ENCODE measurements at places on chromosomes 16 and 17.

DNA sequence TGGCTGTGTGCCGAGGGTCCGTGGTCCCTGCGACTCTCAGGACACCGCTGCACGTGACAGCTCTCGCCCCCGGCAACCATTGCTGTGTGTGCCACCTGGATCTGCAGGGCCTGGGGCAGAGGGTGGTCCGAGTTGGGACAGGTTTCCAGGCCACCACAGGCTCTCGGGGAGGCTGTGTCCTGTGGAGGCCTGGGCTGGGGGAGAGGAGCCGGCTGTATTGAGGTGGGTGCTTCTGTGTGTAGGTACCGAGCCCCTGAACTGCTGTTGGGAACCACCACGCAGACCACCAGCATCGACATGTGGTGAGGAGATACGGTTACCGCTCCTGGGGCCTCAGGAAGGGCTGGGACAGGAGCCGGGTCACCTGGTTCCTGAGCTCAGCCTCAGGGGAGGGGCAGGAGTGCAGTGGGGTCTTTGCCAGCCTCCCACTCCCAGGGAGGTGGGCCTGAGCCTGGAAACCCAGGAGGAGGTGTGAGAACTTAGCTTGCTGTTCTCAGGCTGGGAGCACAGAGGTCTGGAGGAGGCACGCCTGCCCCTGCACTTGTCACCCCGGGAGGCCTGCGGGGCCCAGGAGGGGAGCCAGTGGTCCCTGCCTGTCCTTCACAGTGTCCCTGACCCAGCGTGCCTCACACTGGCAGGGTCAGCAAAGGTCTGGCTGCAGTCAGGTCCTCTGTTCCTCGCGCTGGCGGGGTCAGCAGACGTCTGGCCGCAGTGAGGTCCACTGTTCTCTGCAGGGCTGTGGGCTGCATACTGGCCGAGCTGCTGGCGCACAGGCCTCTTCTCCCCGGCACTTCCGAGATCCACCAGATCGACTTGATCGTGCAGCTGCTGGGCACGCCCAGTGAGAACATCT is 7.3 kb downstream of the SPATA2L start:
- no peak for DNase-seq

DNA sequence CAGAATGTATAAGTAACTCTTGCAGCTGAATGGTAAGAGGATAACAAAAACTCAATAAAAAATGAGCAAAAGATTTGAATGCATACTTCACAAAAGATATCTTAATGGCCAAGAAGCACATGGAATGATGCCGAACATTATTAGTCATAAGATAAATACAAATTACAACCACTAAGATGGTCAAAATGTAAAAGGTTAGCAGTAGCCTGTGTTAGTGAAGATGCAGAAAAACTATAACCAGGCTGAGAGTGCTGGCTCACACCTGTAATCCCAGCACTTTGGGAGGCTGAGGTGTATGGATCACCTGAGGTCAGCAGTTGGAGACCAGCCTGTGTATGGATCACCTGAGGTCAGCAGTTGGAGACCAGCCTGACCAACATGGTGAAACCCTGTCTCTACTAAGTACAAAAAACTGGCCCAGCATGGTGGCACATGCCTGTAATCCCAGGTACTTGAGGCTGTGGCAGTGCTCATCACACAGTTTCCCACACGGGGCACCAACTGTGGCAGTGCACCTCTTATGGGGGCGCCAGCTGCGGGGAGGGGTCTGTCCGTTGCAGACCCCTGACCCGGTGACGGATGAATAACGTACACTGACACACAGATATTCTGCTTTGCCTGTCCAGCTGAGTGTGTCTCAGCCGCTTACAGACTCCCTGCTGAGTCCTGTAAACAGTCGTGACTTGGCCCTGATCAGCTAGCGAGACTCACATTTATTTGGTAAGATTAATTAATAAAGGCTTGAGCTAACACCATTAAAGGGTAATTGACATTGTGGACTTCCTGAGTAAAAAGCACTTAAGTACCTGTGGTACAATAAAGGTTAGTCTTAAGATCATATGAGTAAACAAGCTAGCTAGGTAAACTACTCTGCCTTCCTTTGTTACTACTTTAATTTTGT is 45.7 kb upstream of the FAM20A start:
- DNase-seq, result no peak

DNA sequence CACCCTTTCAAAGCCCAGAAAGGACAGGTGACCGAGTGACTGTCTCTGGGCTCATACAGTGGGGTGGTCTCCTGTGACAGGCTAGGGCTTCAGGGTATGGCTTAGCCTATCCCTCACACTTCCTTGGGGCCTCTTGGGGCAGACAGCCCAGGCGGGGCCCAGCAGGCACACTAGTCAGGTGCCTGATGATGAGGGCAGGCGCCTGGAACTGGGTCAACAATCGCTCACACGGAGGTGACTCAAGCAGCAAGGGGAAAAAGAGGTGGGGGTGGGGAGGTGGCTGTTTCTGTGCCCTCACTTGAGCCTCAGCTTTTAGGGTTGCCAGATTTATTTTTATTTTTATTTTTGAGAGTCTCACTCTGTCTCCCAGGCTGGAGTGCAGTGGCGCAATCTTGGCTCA is 6.4 kb upstream of the GRN start:
- DNase-seq, result no peak

DNA sequence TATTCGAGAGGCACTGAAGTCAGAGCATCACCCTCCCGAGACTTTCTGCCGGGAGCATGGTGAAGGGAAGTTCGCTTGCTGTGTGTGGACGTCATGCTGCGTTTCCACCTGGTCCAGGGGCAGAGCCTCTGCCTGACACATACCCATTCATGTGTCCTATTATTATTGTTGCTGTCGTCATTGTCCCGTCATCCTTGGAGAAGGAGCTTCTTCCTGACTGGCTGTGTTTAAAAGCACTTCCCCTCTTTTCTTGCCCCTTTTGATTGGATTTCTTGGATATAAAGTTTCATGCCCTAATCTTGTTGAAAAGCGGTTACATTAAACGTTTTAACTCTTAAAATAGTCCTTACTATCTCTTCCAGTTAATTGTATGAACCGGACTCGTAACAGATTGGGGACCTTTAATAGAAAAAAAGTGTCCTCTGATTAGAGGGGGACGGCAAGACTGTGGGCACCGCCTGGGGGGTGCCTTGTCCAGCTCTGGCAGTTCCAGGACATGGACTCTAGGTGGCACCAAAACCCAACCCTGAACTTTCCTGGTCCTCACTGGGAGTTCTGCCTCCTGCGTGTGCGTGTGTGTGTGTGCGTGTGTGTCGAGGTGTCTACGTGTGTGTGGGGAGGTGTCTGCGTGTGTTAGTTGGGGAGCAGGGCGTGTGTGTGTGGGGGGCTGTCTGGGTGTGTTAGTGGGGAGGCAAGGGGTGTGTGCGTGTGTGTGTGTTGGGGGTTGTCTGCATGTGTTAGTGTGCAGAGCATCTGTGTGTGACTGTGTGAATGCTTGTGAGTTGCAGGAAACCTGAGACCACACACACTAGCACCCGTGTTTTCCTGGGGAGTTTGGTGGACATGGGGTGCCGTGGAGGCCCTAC is 133.3 kb upstream of the CIBAR2 start:
- peak; percentile 22 for DNase-seq
